ENCODE measurements at places on chromosomes 6 and 20.

DNA sequence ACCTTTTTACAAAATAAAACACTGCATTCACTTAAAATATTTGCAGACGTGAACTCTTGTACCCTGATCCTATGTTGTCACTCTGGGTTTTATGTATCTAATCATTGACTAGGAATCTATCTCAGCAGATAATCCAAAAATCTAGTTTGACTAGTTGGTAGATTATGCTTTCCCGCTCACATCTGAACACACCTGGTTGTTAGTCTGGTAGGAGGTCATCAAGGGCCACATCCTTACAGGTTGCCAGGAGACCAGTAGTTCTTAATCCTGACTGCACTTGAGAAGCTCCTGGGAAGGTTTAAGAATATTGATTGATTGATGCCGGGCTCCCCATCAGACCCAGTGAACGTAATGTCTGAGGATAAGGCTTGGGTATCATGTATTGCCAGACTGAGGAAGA lies 104.4 kb downstream of the MTHFD1L start:
- DNase-seq, result no peak

DNA sequence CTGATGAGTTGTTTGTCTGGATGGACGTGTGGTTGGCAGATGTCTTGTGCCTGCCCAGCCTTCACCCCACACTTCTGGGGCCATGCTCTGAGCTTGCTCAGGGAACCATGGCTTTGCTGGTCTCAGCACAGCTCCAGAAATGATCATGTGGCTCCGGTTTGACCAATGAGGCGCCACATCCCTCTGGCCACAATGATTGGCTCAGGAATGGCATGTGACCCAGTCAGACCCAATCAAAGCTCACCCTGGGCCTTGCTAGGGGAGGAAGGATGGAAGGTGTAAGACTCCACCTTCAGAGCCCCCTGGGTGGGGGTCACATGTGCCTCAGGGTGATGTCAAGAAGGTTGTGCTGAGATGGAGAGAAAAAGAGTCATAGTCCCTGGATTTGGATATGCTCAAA lies 281.6 kb upstream of the SULF2 start:
- DNase-seq, result no peak

DNA sequence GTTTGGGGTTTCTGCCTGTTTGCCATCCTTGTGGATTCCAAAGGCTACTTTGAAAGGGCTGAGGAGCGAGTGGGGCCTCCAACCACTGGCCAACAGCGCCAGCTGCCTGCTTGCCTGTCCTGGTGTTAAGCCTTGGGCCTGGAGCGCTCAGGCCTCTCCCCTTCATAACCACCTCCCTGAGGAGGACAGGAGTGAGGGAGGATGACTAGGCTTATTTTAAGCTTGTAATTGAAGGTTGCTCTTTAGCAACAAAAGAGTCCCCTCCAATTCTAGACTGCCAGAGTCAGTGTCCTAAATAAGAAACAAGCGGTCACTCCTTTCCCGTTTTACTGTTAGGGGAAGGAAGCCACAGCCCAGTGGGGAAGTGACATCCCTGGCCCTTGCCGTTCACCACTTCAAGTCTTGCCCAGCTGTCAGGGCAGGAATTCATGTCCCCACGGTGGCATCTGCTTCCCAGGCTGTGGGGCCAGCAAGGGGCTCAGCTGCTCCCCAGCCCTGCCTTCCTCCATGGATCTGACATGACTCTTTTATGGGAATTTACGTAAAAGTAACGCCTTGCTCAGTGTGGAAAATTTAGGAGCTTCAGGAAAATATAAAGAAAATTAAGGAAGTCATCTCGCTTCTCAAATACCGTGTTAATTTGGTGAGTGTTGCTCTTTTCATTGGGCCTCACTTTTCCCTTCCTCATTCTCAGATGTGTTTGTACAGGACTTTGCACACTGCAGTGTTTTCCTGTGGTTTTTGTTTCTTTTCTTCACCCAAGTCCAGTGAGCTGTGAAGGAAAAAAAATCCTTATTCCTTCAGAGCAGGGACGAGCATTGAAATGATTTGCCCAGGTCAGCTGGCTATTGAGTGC lies 57.8 kb downstream of the SSR1 start:
- no peak for DNase-seq

DNA sequence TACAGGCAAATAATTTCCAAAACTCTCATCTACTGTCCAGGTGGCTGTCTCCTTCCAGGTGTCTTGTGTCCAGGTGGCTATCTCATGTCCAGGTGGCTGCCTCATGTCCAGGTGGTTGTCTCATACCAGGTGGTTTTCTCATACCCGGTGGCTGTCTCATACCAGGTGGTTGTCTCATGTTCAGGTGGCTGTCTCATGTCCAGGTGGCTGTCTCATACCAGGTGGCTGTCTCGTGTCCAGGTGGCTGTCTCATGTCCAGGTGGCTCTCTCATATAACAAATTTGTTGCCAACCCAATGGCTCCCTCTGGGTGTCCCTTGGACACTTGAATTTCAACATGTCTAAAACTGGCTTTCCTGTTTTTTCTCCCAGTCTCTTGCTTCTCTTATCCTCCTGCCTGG lies 14.3 kb upstream of the SLC22A3 start:
- no peak for DNase-seq

GRCh38 chr6:3290931-3291211 lies 32.1 kb downstream of the PSMG4 start:
- DNase-seq, result no peak

DNA sequence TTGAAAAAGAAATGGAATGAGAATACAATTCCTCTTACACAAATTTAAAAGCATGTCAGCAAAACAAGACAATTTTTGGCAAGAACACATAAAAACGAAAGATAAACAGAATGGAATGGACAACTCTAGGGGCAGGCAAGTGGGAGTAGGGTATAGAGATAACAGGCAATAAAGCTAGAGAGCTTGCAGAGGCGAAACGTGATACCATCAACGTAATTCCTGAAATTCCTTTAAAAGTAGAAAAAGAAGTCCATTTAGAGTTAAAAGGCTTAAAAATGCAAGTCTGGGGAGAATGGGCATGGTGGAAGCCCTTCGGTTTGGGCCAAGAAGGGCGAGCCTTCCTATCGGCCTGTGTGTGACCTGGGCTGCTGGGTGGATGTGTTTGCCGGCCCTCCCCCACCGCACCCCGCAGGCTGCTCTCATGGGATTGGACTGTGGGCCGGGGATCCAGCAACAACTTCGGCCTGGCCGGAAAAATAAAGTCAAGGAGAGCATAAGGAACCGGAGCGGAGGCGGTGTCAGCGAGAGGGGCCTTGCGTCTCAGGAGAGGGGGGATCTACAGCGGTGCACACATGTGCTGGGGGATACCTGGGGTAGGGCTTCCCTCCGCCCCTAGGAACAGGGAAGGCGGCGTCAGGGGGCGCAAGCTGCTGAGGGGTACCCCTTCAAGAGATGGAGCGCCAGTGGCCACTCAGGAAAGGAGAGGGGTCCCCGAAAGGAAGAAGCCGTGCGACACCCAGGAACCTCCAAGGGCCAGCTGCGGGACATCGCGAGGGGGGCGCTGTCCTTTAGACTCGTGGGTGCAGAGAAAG lies 4.1 kb downstream of the TMEM239 start:
- DNase-seq, result no peak

DNA sequence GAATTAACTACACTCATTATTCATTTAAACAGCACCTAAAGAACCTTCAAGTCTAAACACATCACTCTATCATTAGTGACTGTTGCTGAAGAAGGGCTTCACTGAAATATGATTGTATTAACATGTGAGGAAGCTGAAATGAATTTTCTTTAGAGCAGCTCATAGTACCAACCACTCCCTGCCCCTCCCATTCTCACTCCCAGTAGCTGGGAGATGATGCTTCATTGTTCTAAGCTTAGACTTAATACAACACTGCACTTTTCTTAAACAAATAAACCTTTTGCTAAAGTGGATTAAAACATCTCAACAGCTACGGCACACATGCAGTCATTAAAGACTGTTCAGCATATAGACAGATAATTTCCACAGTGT lies 63.1 kb downstream of the ATXN1 start:
- no peak for DNase-seq

DNA sequence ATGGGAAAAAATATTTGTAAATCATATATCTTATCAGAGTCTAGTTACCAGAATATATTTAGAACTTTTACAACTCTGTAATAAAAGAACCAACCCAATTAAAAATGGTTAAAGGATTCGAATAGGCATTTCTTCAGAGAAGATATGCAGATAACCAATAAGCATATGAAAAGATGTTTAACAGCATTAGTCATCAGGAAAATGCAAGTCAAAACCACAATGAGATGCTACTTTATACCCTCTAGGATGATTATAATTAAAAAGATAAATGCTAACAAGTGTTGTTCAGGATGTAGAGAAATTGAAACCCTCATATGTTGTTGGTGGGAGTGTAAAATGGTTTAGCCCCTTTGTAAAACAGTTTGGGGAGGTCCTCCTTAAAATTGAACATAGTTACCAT lies 94.1 kb downstream of the LRRC1 start:
- no peak for DNase-seq

DNA sequence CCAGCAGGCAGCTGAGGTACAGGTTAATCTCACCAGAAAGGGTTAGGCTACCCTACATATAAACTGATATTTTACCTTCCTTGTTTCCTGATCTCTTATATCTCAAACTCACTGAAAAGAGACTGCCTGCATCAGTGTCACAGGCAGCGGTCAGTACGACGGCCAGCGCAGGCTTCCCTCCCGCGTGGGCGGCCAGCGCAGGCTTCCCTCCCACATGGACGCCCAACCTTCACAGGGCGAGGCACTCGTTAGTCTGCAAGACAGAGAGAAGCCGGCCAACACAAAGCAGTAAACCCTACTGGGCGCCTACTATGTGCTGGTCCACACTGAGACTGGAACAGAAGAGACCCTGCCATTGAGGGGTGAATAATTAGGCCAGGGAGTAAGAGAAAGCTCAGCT lies 33.0 kb downstream of the TTI1 start:
- no peak for DNase-seq

- no peak for DNase-seq
Observed at GRCh38 chr20:19259141-19259591, 46.7 kb downstream of the SLC24A3 start.

GRCh38 chr6:151025076-151025475 lies 159.6 kb downstream of the MTHFD1L start:
- no peak for DNase-seq

GRCh38 chr6:16851044-16851540 lies 89.8 kb upstream of the ATXN1 start:
- DNase-seq, result no peak

DNA sequence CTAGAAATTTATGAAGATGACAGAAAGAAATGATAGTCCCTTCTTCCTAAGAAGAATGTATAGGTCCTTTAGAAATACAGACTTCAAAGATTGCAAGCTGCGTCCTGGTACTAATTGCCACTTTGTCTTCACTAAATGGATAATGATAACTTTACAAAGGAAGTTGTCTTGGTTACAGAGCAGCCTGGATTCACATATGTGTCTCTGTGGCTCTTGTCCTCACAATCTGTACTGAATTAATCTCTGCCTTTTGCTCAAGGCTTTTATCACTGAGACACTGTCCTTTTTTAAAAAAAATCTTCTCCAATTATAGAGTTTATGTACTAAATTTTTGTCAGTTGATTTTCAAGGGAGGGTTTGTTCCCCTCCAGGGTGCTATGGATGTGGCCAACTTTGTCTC lies 17.5 kb upstream of the MRAP2 start:
- DNase-seq, result no peak

DNA sequence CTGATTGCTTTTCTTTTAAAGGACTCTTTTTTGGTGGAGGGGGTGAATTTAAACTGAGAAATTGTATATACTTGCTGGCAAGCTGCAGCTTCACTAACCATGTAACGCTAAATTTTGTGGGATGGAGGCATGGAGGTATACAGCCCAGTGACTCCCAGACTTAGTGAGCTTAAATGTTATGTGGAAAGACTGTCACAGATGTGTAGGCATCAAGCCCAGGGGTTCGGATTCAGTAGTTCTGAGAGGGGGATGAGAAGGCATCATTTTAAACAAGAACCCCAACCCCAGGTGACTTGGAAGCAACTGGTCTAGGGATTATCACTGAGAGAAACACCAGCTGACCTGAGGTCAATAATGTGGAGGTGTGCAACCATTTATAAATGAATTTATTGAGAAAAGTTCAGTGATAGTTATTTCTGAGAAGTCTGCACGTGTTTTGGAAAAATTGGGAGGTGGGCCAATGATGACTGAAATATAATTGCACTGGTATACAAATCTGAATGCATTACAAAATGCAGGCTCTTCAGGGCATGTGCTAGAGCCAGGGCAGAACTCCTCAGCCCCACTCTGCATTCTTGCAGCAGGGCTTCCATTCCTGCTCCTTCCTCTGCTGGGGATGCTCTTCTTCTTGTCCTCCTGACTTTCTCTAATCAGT lies 26.9 kb downstream of the RFPL4B start:
- no peak for DNase-seq

DNA sequence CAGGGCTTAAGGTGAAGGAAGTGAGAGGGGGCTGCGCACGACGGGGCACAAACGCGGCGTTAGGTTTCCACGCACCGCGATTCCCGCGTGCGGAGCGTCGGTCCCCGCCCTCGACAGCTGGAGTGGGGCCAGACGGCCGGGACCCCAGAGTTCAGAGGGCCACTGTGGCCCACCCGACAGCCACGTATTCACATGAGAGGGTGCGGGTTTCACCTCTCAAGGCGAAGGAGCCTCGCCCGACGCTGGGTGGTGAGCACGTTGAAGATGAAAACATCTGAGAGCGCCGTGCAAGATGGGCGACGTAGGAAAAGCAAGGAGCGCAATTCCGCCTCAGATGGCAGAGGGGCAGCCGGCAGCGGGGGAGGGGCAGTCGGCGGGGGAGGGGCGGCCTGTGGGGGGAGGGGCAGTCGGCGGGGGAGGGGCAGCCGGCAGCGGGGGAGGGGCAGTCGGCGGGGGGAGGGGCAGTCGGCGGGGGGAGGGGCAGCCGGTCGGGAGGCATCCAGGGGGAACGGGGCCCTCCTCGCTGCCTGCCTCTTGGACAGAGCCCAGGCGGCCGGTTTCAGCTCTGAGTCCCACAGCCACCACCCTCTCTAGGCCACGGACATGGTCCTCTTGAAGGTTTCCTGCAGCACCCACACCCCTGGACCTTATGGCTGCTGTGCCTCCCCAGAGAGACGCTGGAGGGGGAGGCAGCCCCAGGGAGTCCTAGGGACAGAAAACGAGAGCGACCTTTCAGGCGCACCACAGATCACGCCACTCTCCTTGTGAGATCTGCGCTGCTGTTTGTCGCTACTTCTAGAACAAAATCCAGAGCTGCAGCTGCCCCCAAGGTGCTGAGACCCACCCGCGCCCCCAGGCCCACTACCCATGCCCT lies 113.7 kb downstream of the DLL1 start:
- no peak for DNase-seq

- DNase-seq, result peak; percentile 80
Observed at GRCh38 chr6:11772109-11772825, 6.3 kb downstream of the ADTRP start.

- DNase-seq, result no peak
Observed at GRCh38 chr6:134738211-134738885, 211.6 kb downstream of the ALDH8A1 start.

- DNase-seq, result no peak
Observed at GRCh38 chr20:32368925-32369324, 10.8 kb downstream of the ASXL1 start.

DNA sequence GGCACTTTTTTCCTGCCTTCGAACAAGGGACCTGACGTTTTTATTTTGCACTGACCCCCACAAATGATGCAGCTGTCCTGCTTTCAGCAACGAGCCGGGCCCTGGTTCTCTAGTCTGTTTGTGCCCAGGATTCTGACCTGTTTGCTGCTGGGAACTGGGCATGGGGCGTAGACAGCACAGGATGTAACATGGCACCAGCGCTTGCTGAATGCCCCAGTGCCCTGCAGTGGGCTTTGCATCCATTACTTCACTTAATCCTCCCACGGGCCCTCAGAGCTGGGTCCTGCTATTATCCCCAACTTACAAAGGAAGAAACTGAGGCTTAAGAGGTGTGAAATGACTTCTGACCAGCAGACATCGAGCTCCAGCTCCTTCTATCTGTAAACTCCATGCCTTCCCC lies 80.4 kb upstream of the PMEPA1 start:
- DNase-seq, result no peak

GRCh38 chr6:19838442-19839236 lies 1.5 kb downstream of the ID4 start:
- DNase-seq, result no peak

Measured in keratinocyte (primary cell).